ENCODE measurements at places on chromosomes 1 and 21.

GRCh38 chr1:167756730-167757405, 35.1 kb downstream of the MPZL1 start:
- no peak for DNase-seq

DNA sequence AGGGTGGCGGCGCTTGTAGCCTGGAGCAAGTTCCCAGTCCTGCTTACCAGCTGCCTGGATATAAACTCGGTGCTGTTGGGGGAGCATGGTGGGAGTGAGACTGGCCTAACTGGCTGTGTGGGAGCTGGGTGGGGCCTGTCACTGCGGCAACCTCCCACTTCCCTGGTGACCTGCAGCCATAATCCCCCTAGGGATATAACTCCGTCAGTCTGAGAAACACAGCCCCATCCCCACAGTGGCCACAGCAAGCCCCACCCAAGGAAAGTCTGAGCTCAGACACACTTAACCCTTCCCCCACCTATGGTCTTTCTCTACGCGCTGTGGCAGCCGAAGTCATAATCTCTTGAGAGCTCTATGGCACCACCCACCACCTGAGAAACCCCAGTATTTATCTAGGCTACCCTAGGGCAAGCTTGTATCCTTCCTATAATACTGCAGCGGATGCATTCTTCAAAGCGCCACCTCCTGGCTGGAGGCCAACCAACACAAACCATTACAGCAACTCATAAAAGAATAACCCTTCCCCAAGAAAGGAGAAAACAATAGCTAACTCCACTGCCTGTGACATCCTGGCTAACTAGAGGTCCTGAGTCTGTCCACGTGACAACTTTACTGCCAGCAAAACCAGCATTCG, 57.4 kb downstream of the ZNF648 start:
- no peak for DNase-seq

DNA sequence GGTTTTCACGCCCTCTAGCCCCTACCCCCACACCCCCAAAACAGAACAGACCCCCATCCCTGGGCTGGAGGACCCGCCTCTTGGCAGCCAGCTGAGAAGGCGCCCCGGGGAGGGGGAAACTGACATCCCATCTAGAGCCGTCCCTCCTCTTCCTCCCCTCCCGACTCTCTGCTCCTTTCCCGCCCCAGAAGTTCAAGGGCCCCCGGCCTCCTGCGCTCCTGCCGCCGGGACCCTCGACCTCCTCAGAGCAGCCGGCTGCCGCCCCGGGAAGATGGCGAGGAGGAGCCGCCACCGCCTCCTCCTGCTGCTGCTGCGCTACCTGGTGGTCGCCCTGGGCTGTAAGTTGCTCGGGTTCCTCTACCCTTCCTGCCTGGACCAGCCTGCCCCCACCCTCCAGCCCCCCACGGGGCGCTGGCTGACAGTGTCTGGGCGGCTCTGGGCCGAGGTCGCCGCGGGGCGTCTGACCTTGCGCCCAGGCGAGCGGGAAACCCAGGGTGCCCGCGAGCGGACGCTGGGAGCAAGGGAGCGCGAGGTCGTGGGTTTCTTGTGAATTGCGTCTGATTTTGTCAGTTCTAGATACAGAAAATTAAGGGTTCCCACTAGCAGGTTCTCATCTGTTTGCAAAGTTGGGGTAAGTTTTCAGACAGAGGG, 618 bp downstream of the JAM2 start:
- DNase-seq: peak; percentile 30

DNA sequence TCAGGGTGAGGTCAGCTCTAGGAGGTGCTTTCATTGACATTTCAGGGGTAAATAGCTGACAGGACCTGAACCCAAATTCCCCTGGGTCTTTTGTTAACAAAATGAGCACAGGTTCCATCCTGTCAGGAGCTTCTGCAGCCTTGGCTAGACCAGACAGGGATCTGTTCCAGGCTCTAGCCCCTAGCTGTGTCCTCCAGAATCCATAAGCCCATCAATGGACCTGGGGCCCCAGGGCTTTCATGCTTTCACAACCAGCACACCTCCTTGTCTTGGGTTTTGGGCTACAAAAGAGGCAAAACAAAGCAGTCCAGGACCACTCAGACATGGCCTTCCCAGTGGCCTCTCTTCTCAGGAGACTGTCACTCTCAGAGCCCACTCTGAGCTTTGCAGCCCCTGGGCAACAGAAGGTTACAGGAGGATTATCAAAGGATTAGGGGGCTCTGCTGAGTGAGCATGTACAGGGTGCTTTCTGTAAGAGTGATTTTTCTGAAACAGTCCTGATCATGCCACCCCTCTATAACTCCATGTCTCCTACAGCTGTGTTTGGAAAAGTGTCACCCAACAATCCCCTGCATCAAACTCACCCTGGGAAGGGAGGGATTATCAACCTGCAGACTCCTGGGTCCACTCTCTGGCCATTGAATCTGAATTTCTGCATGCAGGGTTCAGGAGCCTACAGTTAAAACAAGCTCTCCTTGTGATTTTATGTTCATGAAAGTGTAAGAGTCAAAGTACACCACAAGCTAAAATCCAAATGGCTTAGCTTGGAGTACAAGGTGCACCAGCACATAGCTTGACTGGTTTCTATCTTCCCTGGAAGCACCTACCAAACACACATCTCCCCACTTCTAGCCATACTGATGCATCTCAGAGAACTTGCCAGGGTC, 67.7 kb upstream of the GCLM start:
- DNase-seq: no peak

Measured in HAP-1 (cell line).